ENCODE measurements at places on chromosomes 4 and X. TPM values are rescaled to one million over a fixed set of nuclear protein-coding genes. Genes with fewer than 3 reads are reported as not detected.

- no peaks in the 10 kb centered on the region for H3K27me3 ChIP-seq
- no peak overlapping the region for H3K4me3 ChIP-seq
- no peak overlapping the region for H3K27ac ChIP-seq
- no peaks in the 10 kb centered on the region for H3K4me1 ChIP-seq
Measured at GRCh38 chr4:24765376-24765988, 29.9 kb upstream of the SOD3 start.

GRCh38 chr4:328729-329128 is 8.9 kb upstream of the ZNF141 start:
- no peaks in the 10 kb centered on the region for H3K27me3 ChIP-seq
- no peak for DNase-seq
- no peak overlapping the region for H3K27ac ChIP-seq
- no peak overlapping the region for H3K4me3 ChIP-seq
- H3K4me1 ChIP-seq, result no peaks in the 10 kb centered on the region

DNA sequence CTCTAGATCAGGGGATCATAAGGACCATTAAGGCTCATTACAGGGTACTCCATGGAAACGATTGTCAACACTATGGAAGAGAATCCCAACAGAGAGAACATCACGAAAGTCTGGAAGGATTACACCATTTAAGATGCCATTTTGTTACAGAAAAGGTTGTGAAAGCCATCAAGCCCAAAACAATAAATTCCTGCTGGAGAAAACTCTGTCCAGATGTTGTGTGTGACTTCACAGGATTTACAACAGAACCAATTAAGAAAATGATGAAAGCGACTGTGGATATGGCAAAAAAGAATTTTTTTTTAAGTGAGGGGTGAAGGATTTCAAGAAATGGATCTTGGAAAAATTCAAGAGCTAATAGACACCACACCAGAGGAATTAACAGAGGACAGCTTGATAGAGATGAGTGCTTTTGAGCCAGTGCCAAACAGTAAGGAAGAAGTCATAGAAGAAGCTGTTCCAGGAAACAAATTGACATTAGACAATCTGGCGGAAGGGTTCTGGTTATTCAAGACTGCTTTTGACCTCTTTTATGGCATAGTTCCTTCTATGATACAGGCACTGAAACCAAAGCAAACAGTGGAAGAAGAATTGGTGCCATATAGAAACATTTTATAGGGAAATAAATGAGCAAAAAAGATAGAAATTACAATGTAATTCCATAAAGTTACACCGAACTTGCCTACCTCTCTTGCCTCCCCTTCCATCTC is 17.3 kb upstream of the LSM6 start:
- no peaks in the 10 kb centered on the region for H3K27me3 ChIP-seq
- H3K4me1 ChIP-seq, result no peaks in the 10 kb centered on the region
- DNase-seq, result no peak
- H3K36me3 ChIP-seq, result no peaks in the 10 kb centered on the region

The RAI2 gene
- 0.78 TPM for total RNA-seq

The ACOT9 gene
- total RNA-seq, result 22.1 TPM

Measured in T-cell (primary cell).